ENCODE measurements at places on chromosomes 6 and 20.

GRCh38 chr6:52636830-52637229 is 34.1 kb upstream of the TMEM14A start:
- no peak for DNase-seq

DNA sequence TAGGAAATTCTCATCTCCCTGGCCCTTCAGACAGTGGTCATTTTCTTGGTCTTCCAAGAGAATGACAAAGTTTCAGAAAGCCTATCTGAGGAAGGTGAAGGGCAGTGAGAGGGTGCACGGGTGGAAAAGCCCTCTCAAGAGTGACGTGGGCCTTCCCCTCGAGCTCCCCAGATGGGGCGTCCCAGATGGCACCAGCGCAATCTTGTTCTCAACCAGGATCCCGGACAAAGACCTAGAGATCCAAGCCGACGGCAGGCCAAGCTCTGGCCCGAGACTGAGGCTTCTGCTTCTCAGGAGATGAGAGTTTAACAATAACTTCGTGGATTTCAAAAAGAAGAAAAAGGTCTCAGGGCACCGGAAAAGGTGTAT is 797 bp upstream of the ZNF133 start:
- no peak for DNase-seq

DNA sequence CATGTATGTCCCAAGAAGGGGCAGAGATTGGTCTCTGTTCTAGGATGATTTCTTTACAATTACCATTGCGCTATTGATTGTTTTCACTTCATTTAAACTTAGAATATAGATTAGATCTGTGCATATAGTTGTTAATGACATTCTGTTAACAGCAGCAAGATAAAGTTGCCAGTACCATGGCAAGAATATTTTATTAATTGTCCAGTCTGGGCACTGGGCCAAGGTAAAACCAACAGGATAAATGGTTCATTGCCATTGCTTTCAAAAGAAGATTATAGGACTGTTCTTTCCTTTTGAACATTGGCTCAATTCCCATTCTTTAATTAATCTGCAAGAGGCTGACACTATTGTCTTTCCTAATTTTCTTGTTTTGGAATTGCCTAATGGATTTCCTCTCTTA is 592.4 kb downstream of the RFPL4B start:
- DNase-seq = no peak

GRCh38 chr6:130730600-130730999 is 96.6 kb upstream of the SMLR1 start:
- DNase-seq = no peak

- DNase-seq = peak; percentile 17
These were observed 14.3 kb upstream of the NCOA3 start for GRCh38 chr20:47487175-47487917.

- DNase-seq = no peak
These were observed 142.3 kb upstream of the SASH1 start for GRCh38 chr6:148200293-148200692.

- DNase-seq = no peak
These were observed 47.0 kb upstream of the PRL start for GRCh38 chr6:22343864-22344263.

- DNase-seq = no peak
These were observed 47.1 kb upstream of the GATA5 start for GRCh38 chr20:62522748-62523396.

- no peak for DNase-seq
These were observed 280.4 kb downstream of the PTPRK start for GRCh38 chr6:128240024-128240428.

DNA sequence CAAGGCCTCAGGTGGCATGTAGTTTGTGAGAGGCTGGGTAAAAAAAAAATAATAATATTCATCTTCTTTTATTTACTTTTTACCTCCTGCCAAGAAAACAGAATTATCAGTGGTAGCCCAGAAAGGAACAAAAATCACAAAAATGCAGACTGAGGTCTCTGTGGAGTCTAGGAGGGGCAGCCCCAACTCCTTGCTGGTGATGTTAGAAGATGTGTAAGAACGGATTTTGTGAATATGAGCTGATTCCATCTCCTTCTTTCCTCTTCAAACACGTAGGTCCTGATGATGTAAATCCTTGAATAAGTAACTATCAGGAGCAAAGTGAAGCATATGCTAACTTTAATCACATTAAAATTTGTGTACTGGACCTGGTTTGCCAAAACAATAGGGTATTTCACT is 226.8 kb downstream of the EYA4 start:
- DNase-seq = no peak

- no peak for DNase-seq
These were observed 735 bp downstream of the FAM135A start for GRCh38 chr6:70413992-70414494.

DNA sequence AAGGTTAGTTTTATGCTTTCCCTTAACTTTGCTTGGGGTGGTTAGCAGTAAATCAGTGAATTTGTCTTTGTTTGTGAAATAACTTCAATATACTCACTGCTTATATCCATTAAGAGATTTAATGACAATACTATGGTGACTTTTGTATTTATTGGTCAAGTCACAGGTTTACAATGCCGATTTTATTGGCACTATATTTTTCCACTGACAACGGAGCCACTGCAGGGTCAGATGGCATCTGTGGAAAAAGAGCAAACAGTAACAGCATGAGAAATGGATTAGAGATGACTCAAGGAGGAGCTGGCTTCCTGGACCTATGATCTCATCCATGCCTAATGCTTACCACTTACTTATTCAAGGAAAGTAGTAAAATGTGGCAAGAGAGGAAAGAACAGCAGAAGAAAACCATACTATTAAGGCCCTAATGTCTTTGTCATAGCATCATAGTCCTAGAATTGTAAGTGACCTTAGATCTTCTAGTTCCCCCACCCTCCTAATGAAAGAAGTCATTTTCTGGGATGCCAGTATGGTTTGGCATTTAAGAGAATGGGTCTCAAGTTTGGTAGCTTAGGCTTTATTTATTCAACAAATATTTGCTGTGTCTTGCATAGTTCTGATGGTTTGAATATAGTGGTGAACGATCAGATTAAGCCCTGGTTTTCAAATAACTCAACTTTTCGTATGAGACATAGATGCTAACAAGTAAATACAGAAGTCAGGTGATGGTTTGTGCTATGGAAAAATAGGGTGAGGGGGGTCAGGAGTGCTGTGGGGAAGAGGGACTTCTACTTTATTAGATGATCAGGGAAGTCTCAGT is 18.5 kb downstream of the RNF144B start:
- DNase-seq = no peak

DNA sequence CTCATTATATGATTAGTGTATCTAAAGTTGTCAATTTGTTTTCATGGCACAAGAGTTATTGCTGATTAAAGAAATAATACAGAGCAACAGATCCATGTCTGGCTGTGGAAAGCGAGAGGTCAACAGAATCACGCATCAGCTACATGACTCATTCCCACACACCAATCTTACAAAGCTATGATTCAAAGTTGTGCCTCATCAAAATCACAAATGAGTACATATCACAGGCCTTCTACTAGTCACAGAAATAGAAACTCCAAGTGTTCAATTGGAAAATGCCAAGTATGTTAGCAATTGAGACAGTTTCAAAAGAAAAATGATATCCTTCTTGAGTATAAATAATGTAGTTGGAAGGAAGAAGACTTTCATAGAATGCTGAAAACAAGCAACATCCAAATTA is 57.8 kb upstream of the NKAIN2 start:
- no peak for DNase-seq

GRCh38 chr6:148629181-148629580 is 117.6 kb upstream of the UST start:
- no peak for DNase-seq

DNA sequence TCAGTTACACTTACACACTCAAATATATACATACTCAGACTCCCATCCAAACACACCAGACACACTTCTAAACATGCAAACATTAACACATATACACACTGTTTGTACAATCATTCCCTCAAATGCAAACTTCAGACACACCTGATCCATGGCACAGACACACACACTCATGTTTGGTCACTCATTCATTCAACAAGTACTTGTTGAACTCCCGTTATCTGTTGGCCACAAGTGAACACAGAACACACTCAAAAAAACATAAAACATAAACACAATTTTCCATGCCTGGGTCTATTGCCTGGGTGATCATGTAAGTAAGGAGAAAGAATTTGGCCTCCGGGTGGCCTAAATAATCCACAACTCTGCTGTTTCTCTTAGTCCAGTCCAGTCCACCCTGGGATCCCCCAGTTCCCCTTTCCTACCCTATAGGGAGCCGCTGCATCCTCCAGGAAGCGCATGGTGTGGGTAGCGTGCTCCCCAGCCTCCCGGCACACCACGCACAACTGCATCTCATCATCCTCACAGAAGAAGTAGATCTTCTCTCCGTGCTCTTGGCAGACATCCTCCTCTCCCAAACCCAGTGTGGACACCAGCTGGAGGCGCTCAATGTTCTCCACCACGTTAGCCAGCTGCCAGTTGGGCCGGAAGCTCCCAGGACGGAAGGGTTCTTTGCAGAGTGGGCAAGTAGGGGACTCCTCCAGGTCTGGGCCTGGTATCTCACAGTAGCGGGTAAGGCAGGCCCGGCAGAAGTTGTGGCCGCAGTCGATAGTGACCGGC is 815 bp downstream of the TRIM10 start:
- no peak for DNase-seq

GRCh38 chr20:34171640-34172039 is 59.6 kb upstream of the EIF2S2 start:
- DNase-seq = no peak

GRCh38 chr6:88983532-88983931 is 20.1 kb upstream of the RNGTT start:
- no peak for DNase-seq

DNA sequence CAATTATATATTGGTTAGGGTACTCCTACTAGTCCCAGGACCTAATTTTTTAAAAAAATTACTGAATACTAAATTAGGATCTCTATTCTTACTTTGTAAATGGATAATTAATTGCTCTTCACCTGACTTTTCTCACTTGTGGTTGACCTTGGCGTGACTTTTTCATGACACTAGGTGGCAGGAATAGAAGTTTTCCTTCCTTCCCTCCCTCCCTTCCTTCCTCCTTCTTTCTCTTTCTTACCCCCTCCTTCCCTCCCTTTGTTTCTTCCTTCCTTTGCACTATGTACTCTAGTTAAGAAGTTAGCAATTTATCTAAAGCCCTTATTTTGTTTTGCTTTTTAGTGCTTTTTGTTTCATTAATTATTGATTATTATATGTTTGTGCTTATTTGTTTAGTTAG is 20.4 kb upstream of the HBS1L start:
- no peak for DNase-seq

DNA sequence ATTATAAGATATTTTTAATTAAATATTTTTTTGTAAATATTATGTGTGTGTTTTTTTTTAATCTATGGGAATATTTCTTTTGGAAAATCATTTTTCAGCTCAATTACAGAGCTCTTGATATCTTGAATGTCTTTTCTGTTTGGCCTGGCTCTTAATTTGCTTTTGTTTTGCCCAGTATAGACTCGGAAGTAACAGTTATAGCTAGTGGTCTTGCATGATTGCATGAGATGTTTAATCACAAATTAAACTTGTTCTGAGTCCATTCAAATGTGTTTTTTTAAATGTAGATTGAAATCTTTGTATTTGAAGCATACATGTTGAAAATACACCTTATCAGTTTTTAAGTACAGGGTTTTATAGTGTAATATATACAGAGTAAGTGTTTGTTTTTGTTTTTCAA is 2.6 kb downstream of the ID4 start:
- no peak for DNase-seq

DNA sequence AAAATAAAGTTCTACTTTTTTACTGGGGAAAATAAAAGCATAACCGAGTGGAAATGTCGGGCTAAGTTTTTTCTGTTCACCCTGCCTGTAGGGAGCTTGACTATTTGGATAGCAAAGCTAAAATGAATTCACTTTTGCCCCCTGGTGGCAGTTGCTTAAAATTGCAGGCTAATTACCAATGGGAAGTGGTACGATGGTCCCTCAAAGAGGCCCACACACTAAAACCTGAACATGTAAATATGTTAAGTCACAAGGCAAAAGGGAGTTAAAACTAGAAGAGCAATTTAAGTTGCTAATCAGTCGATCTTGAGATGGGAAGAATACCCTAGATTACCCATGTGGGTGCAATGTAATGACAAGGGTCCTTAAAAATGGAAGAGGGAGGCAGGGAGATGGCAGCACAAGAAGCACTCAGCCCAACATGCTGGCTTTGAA is 916 bp upstream of the SUN5 start:
- no peak for DNase-seq

DNA sequence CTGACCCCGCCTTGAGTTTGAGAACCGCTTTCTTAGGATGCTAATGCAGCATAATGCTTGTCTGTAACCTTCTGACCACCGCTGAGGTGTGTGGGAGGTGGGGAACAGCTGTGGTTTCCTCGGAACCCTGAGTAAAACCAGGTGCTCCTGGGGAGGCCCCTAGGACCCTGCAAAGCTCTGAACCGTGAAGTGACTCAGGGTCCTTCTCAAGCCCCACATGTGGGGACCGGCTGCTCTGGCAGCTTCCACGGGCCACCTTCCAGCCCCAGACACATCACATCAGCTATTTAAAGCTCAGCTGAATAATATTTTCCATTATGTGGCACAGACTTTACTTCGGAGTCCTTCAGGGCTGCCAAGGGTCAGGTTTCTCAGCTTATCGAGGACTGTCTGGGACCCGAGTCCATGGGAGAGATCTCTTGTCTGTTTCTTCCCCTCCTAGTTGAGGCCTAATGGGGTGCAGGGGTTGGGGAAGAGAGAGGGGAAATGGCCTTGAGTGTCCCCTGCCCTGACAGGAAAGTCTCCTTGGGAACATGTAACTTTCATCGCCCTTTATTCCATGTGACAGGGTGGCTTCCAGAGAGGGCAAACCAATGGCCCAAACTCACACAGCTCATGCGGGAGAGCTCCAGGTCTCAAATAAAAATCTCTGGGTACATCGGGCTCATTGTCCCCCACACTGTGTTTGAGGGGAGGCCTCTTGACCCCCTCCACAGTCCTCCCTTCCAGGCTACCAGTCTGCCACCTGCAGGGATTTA is 186.1 kb upstream of the SLC24A3 start:
- no peak for DNase-seq

- no peak for DNase-seq
These were observed 97.9 kb downstream of the MAFB start for GRCh38 chr20:40591119-40591518.

DNA sequence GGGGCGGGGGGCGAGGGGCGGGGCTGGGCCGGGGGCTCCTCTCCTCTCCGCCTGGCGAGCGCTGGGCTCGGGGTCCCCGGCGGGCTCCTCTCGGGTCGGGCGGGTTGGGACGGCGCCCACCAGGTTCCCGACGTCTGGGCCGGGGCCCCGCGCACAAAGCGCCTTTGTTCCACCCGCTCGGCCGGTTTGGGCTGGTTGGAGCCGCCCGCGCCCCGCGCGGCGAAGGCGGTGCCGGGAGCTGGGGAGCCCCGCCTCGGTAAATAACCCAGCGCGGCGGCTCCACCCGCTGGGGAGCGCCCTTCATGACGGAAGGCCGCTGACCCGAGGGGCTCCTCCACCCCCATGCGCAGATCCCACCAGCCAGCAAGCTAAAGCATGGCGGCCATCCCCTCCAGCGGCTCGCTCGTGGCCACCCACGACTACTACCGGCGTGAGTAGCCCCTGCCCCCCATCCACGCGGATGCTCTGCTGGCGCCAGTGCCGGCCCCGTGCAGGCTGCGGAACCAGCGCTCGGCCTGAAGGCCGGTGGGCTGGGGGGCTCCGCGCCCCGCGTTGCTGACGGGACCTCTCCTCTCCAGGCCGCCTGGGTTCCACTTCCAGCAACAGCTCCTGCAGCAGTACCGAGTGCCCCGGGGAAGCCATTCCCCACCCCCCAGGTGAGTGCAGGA is 503 bp downstream of the PPDPF start:
- DNase-seq = peak; percentile 53
